ENCODE measurements at places on chromosomes 12 and 14.

DNA sequence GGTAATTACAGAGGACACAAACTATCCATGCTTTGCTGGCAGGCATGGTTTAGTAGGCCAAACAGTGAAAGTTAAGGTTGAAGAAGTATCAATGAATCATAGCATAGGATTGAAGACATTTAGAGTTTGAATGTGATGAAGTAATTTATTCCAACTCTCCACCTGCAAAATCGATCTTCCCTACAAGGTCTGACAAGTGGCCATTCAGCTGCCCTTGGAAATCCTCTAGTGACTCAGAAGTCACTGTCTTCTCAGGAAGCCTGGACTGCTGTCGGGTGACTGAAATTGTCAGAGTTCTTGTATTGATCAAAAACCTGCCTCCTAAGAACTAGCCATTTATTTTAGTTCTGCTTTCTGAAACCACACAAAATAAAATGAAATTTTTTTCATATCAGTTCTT, 17.7 kb upstream of the STXBP6 start:
- DNase-seq = no peak

DNA sequence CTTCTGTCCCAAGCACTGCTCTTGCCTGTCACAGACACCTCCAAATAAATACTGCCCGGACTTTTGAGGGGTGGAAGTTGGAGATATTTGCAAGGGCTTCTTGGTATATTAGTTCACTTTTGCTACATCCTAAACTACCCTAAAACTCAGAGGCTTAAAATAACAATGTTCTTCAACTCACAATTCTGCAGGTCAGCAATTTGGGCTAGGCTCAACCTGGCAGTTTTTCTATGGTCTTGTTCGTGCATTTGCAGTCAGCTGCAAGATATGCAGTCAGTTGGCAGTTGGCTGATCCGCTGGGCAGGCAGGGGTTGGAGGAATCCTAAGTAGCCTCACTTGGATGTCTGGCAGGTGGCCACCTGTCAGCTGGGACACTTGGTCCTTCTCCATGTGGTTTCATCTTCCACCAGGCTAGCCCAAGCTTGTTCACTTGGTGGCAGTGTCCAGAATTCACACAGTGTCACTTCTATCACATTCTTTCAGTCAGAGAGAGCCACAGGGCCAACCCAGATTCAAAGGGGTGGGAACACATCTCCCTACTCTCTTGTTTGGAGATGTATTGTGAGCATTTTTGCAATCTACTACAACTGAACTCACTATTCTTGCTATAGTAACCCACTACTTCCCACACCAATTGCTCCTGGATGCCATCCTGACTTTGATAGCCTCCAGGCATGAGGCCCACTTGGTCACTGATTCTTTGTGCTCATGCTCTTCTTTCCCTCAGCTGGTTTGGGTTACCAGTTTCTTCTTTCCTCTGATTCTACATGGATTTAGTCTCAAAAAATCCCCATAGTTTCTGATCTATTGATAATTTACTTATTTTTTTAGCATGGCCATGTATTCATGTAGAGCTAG, 27.8 kb upstream of the CAPRIN2 start:
- no peak for DNase-seq

GRCh38 chr12:112296183-112296582, 86.0 kb downstream of the HECTD4 start:
- no peak for DNase-seq

- peak; percentile 24 for DNase-seq
These were observed 26.8 kb upstream of the PEX5 start for GRCh38 chr12:7162691-7163114.

GRCh38 chr12:42332301-42333285, 6.6 kb downstream of the PPHLN1 start:
- DNase-seq = peak; percentile 20

DNA sequence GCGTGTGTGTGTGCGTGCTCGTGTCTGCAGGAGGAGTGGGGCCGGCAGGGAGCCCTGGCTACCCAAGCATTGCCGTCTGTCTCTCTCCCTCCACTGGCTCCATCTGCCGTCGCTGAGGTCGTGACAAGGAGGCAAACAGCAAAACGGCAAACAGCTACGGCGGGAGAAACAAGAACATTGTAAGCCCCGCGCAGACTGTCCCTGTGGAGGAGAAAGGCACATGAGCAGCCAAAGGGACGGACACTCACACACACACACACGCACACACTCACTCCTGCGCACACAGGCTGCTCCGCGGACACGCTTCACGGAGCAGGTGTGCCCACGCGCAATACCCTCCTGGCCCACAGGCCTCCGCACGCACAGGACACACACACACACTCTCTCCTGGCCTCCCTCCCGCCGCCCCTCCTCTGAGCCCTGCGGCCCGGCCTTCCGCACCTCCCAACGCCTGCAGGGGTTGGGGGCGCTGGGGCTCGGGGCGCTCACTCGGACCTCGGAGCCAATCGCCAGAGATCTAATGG, 905 bp downstream of the CISTR start:
- DNase-seq = no peak

GRCh38 chr14:36791402-36791801, 129.7 kb downstream of the PAX9 start:
- no peak for DNase-seq

- peak; percentile 67 for DNase-seq
These were observed at the start of gene RFX4 for GRCh38 chr12:106582641-106583230. Gene RFX4 (plus strand): TSS chr12:106583004. CDS start chr12:106583321, 317 bp downstream.

DNA sequence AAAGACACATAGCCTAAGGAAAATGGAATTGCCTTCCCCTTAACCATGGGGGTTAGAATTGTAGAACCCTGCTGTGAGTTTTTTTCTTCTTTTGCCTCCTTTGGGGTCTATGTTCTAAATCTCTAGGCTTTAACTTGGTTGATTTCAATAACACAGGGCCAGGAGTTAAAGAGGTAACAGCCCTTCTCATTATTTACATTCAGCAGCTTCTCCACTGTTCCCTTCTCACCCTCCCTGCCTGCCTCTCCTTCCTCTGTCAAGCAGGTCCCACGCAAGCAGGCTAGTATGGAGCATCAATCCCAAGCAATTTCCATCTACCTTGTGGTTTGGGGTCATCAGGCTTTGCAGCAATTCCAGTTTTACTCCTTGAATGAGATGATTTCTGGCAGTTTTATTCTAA, 236.1 kb upstream of the G2E3 start:
- DNase-seq = no peak

GRCh38 chr12:1870086-1870485, 48.4 kb downstream of the CACNA2D4 start:
- DNase-seq = no peak

GRCh38 chr14:94363151-94363624, 25.2 kb downstream of the SERPINA1 start:
- no peak for DNase-seq

DNA sequence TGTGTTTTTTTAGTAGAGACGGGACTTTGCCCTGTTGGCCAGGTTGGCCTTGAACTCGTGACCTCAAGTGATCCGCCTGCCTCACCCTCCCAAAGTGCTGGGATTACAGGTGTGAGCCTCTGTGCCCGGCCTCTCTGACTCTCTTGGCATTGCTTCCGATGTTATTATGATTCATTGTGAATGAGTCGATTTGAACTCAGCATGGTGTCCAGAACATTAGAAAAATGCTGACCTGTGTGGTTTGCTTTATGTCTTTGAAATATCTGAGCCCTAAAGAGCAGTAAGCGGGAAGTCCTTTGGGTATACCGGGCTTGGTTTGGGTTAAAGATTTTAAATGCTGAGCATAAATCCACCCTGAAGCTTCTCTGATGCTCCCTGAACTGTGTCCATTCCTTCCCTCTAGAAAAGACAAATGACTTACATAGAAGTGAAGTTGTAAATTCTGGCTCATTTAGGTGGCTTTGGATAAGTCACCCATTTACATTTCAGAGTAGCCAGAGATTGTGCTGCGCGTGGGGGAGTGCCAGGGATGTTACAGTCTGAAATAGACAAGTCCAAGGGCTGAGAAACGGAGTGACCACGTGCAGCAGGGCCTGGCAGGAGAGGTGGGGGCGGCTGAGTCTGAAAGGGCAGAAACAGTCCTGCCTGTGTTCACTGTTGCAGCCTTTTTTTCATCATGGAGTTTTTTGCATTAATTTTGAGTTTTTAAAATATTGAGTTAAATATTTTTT, 39.6 kb downstream of the SLC15A4 start:
- DNase-seq = no peak

- DNase-seq = no peak
These were observed 21.7 kb downstream of the AICDA start for GRCh38 chr12:8590842-8591545.

DNA sequence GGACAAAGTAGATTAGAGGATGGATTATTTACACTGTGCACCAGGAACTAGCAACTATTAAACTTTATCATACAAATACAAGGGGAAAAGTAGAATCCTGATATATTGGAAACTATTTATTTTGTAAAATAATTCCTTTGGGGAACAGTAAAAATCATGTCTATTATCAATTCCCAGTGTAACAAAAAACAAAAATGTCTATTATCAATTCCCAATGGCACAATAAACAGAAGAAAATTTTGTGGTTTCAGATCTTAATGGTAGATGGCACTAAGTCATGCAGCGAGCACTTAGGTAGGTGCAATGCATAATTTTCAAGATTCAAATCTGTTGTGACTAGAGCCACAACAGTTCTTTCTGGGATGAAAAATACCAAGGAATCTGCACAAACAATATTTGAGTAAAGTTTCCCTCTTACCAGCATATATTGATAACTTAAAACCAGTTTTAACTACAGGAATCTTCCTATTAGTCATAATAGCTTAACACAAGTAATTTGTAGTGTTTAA, 13.7 kb downstream of the CFL2 start:
- DNase-seq = peak; percentile 54

- DNase-seq = no peak
These were observed 113.2 kb downstream of the MSRB3 start for GRCh38 chr12:65391711-65392110.

DNA sequence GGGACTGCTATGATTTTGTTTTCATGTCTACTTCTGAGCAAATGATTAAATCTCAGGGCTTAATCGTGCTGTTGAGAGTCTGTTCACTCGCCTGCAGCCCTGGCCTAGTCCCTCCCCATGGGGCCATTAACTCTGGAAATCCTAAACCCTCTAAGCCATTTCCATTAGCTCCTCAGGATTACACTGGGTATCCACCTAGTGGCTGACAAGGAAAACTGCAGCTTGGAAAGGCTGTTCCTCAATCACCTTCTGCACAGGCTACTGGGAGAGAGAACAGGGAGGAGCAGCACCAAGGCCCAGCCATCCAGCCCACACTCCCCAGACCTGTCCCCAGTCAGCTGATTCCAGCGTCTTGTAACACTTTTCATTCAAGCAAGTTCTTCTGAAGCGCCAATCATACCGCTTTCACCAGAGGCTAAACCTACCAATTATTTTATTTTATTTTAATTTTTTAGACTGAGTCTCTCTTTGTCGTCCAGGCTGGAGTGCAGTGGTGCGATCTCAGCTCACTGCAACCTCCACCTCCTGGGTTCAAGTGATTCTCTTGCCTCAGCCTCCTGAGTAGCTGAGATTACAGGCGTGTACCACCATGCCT, 48.7 kb downstream of the NEUROD4 start:
- no peak for DNase-seq

GRCh38 chr12:75695926-75696325, 184.5 kb upstream of the KRR1 start:
- no peak for DNase-seq

DNA sequence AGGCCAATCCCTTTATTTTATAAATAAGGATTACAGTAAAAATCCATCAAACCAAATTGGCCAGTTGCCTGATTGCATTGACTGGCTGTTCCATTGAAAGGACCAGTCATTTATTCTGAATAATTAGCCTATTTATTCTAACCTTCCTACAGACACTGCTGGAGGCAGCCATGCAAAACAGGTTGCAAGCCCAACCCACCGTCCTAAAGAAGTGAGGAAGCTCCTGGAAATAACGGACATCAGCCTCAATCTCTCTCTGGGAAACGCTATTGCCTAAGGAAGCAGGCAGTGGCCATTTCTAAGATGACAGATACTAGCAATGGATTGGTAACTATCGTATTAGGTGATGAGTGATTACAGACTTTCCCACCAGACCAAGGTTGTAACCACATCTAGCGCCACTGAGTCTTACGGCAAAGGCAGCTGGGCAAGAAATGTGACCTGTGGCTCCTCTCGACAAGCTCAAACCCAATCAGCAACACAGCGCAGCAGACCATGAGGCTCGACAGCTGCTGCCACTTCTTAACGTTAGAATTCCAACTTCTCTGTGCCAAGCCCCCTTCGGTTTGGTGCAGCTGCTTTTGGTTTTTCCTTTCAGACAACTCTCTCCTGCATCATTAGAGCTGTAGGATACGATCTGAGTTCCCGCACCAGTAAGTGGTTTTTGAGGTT, 134.2 kb downstream of the KCNK10 start:
- DNase-seq = no peak

- DNase-seq = no peak
These were observed 39.5 kb downstream of the TPCN1 start for GRCh38 chr12:113260636-113261300.

GRCh38 chr14:100071545-100071944, 6.3 kb downstream of the EVL start:
- DNase-seq = no peak

All from NCI-H1930 (cell line).